MV-4-11 (cell line): ENCODE measurements at places on chromosomes 1 and 21.
A peak's percentile ranks its signal among the peaks of the same experiment; 100 is the strongest.

DNA sequence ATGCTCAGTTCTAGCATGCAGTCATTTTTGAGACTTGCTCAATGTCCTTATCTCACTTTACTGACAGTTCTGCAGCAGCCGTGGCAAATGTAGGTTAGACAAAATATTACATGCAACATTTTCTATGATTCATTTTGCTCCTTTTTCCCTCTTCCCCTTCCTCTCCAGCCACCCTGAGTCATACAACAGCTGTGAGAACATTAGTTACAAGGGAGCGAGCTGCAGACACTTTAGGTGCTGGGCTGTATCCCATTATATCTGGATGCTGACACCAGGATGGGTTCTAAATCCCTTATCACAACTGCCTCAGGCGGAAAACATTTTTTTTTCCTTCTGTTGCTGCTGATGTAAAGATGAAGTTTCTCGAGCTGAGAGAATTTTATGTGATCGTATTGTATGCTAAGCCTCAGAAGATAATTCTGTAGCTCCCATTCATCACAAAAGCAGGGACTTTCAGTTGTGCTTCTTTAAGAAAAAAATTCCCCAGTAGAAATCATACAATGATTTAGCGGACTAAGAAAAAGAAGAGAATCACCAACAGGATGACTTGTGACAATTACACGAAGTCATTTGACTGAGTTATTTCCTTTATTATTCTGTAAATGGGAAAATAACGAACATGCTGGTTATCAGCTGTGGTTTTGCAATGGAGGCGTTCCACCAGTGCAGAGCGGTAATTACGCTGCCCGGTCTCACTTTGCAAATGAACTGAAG, 345.0 kb downstream of the DISC1 start:
- peak; percentile 77 for DNase-seq

- DNase-seq: no peak
Observed at GRCh38 chr1:192491804-192492554, 83.6 kb upstream of the RGS1 start.

DNA sequence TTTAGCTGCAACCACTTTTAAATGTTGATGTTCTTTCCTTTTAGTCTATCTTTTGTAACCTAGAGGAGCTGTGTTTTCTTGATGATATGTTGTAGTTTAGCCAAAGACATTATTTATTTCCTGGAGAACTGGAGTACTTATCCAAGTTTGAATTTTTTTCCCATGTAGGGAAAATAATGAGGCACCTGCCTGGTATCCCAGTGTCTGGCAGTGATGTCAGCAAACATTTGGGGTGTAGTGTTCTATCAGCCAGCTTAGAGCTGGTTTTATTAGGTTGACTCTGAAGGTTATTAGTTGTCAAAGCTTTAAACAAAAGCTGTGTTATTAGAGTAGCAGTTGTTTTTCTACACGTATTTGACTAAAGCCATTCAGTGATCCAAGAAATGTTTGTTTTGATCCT, 3.2 kb downstream of the CTPS1 start:
- no peak for DNase-seq

DNA sequence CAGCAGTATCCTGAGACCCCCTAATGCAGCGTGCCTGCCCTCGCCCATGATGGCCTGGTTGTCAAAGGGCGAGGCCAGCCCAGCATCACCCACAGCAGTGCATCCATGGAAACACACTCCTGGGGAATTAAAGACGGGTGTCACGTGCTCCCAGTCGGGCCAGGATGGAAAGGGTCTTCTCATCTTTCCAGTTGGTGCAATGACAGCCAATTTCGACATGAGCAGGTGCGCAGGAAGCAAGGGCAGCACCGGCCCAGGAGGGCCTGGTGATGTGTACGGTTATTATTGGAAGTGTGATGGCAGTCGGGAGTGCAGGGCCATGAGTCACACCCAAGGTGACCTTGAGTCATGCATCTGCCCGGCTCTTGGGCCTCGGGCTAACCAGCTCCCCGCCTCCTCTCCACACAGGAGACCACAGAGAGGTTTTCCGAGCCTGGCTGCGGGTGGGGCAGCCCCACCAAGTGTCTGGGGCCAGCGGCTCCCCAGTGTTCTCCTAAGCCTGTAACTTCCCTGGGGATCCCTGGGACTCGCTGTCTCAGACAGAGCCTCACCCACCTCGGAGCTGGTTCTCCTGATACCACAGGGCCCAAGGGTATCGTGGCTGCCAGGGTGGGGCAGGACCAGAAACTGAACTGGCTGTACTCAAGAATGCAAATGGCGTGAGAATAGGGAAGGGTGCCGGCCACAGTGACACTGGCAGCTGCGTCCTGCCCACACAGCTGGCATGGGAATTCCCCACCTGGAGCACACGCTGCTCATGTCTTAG, 119.8 kb downstream of the SIK1 start:
- DNase-seq: peak; percentile 36

GRCh38 chr1:54121482-54122134, 31.2 kb downstream of the CDCP2 start:
- DNase-seq: peak; percentile 47

- no peak for DNase-seq
Observed at GRCh38 chr1:150005606-150006005, 4.9 kb downstream of the OTUD7B start.

DNA sequence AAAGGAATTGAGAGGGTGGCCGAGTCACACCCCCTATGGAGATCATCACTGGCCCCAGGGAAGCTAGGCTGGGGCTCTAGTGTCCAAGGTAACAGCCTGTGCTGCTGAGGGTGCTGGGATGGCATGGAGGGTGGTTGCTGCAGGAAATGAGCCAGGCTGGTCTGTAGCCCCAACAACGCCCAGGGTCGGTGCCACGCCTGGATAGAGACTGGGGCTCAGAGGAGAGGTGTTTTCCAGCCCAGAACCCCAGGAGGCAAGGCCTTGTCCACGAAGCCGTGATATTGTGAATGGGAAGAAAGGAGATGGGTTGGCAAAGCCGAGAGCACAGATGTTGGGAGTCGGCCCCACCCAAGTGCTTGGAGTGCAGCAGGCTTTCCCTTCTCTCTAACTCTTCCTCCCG, 68.9 kb upstream of the ACTRT2 start:
- no peak for DNase-seq

DNA sequence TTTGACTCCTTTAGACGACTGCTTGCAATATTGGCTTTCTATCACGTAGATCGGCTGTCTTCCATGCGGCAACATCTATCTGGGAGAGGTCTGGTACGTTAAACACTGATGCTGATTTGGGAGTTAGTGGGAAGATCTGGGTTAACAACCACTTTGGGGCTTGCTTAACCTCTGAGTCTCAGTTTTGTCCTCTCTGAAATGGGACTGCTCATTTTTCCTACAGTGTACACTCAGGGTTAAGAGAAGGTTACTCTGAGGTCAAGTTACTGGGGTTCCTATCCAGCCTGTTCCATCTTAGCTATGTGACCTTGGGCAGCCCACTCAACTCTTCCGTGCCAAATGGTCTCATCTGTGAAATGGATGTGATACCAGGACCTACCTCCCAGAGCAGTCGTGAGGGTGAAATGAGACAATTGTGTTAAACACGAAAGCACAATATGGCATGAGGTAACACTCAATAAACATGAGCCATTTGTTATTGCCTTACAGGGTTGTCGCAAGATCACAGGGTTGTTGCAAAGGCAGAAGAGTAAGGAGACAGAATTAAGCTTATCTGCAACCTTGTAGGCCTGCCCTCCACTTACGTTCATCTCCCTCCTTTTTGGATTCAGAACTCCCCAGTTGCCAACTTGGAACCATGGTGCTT, 5.6 kb downstream of the ABCA4 start:
- no peak for DNase-seq
